Caki2 (cell line): ENCODE measurements at places on chromosomes 13 and 19. TPM values are rescaled to one million over a fixed set of nuclear protein-coding genes. Genes with fewer than 3 reads are reported as not detected.

Gene SULT2A1
- total RNA-seq = not detected in 2 replicates

DNA sequence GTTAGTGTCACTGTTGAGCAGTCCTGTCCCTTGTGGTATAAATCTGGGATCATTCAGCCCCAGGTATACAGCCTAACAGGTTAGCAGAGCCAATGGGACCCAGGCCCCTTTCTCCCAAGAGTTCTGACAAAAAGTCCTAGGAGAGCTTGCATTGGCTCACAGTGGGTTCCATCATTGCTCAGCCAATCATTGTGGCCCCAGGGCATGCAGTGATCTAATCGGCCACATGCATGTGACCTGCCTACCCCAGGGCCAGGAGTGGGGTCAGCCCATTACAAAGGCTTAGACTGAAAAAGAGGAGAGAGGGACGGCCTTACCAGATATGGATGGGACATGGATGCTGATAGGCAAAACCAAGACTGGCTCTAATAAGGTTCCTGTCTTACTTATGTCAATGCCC is 41.1 kb downstream of the SPTBN4 start:
- no peak for DNase-seq

DNA sequence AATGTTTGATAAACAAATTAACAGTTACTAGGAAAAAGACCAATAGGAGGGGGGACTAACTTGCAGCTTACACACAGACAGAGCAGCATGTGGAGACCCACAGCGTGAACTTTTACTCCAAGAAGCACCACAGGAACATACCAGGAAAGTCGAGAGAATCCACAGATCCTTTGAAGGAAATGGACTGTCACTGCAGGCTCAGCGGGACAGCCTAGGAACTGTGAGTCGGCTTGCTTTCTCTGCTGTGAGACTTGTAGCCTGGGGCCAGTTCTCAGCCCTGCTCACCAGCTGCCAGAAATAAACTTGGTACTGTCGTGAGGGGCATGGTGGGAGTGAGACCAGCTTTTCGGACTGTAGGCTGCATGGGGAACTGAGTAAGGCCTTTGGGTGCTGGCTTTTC is 1211.5 kb downstream of the PCDH17 start:
- DNase-seq = no peak

GRCh38 chr19:8253678-8254077 is 44.5 kb downstream of the CERS4 start:
- no peak for DNase-seq

DNA sequence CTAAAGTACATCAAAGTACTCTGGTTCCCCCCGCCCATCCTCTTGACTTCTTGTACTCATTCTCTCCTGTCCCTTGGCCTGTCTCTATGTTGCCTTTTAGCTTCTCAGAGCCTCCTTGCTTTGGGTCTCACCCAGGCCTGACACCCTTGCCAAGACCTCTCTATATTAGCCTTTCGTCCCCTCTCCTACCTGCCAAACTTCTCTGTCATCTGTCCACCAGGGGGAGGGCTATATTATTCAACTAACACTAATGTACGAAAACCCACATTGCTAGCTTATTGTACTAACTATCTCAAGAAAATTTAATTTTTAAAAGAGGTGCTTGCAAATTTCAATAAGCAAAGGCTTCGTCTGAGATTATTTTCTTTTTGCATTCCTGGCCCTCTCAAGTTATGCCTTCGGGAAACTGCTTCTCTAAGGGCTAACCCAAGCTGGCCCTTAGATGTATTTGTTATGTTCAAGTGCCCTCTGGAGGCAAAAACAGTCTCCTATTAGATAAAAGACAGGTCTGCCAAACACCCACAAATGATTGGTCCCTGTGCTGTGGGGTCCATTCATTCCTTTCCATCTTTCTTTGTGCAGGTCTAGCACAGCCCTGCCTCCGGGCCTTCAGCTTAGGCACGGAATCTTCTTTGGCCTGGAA is 6.3 kb upstream of the MRPS31 start:
- DNase-seq = peak; percentile 61

- no peak for DNase-seq
These were observed 2.2 kb downstream of the DCUN1D2 start for GRCh38 chr13:113488283-113488682.

- DNase-seq = no peak
These were observed 997.6 kb downstream of the DIAPH3 start for GRCh38 chr13:59166174-59166573.

GRCh38 chr13:31011901-31012654 is 79.6 kb downstream of the TEX26 start:
- no peak for DNase-seq

DNA sequence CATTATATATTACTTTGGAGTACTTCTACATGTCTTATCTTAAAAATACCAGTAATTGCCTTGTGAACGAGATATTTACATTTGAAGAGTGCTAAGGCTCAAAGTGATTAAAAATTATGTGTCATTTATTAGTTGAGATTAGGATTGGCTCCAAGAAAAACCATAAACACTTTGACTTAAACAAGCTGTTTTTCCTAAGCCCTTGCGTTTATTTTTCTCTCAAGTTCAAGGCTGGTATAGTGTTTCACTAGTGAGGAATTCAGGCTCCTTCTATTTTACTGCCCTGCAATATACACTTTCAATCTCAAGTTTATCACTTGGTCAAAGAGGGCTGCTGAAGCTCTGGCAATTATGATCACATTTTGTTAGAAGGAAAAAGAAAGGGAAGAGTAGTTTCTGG is 49.9 kb downstream of the UFM1 start:
- no peak for DNase-seq
